ENCODE measurements at places on chromosomes 5 and 9. TPM values are rescaled to one million over a fixed set of nuclear protein-coding genes. Genes with fewer than 3 reads are reported as not detected.

GRCh38 chr5:155290937-155291336, 277.4 kb downstream of the KIF4B start:
- H3K27ac ChIP-seq, result no peak overlapping the region
- H3K4me1 ChIP-seq, result no peaks in the 10 kb centered on the region
- no peaks in the 10 kb centered on the region for H3K27me3 ChIP-seq
- no peaks in the 10 kb centered on the region for H3K36me3 ChIP-seq
- no peak overlapping the region for H3K4me3 ChIP-seq

- no peaks in the 10 kb centered on the region for H3K27me3 ChIP-seq
- DNase-seq, result no peak
- H3K4me3 ChIP-seq, result no peak overlapping the region
- no peaks in the 10 kb centered on the region for H3K4me1 ChIP-seq
- H3K36me3 ChIP-seq, result no peaks in the 10 kb centered on the region
Measured at GRCh38 chr5:5932824-5933223, 445.5 kb downstream of the MED10 start.

GRCh38 chr9:1619915-1620710, 395.0 kb upstream of the SMARCA2 start:
- peak; percentile 46 for DNase-seq
- no peak overlapping the region for H3K4me3 ChIP-seq
- H3K27ac ChIP-seq, result no peak overlapping the region
- H3K36me3 ChIP-seq, result no peaks in the 10 kb centered on the region
- H3K27me3 ChIP-seq, result no peaks in the 10 kb centered on the region
- no peaks in the 10 kb centered on the region for H3K4me1 ChIP-seq

DNA sequence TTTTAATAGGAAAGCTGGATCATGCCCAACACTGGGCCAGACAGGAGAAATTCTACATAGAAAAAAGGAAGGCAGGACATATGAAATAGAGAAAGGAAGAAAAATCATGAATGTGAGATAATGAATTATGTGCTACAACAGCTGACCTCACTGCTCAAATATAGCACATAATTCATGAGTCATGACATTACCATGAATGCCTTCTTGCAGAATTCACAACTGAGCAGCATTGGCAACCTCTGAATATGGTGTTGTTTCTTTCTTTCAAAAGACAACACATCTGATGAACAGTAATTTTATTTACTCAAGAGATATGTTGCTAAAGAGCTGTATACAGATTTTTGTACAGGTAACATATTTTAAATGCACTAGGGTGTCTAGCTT, 34.4 kb downstream of the APBA1 start:
- H3K27ac ChIP-seq, result peak overlapping the region; percentile 26
- DNase-seq, result peak; percentile 85

- H3K27ac ChIP-seq, result no peak overlapping the region
- no peaks in the 10 kb centered on the region for H3K27me3 ChIP-seq
- H3K4me1 ChIP-seq, result peaks cover 10% of the 10 kb centered on the region
- no peaks in the 10 kb centered on the region for H3K36me3 ChIP-seq
- DNase-seq, result peak; percentile 42
Measured at GRCh38 chr5:90940227-90940995, 381.8 kb downstream of the ADGRV1 start.

GRCh38 chr5:72434056-72434780, 73.0 kb downstream of the ZNF366 start:
- H3K4me1 ChIP-seq, result no peaks in the 10 kb centered on the region
- no peak for DNase-seq
- no peak overlapping the region for H3K4me3 ChIP-seq
- no peaks in the 10 kb centered on the region for H3K27me3 ChIP-seq
- H3K27ac ChIP-seq, result no peak overlapping the region

GRCh38 chr5:36236801-36237200, 4.9 kb downstream of the NADK2 start:
- no peaks in the 10 kb centered on the region for H3K27me3 ChIP-seq
- DNase-seq, result no peak
- peaks cover 31% of the 10 kb centered on the region for H3K4me1 ChIP-seq
- no peak overlapping the region for H3K27ac ChIP-seq
- H3K36me3 ChIP-seq, result no peaks in the 10 kb centered on the region

GRCh38 chr9:588981-589380, 252.5 kb upstream of the DMRT1 start:
- H3K4me3 ChIP-seq, result no peak overlapping the region
- no peaks in the 10 kb centered on the region for H3K27me3 ChIP-seq
- DNase-seq, result no peak
- H3K4me1 ChIP-seq, result peaks cover 7% of the 10 kb centered on the region

GRCh38 chr5:180589771-180590542, 1.3 kb downstream of the SCGB3A1 start:
- H3K27me3 ChIP-seq, result peaks cover 41% of the 10 kb centered on the region
- H3K4me1 ChIP-seq, result no peaks in the 10 kb centered on the region
- no peaks in the 10 kb centered on the region for H3K36me3 ChIP-seq
- DNase-seq, result no peak
- H3K27ac ChIP-seq, result no peak overlapping the region

GRCh38 chr9:16368237-16369087, 502.0 kb downstream of the BNC2 start:
- H3K36me3 ChIP-seq, result no peaks in the 10 kb centered on the region
- peak; percentile 58 for DNase-seq
- H3K4me3 ChIP-seq, result no peak overlapping the region

DNA sequence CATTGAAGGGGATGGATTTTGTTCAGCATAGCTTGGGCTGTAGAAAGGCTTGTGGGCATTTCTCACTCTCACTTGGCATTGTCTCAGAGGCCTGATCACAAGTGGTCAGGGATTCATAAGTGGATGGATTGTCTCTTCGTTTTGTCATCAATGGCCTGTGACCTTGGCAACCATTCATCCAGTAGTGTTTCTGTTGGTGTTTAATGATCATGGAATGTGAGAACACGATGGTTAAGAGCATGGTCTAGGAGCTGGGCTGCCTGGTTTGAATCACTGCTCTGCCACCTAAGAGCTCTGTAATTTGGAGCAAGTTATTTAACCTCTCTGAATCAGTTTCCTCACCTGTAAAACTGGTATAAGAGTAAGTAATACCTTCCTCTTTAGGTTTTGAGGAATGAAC, 430.1 kb upstream of the MEF2C start:
- peak; percentile 88 for DNase-seq
- peaks cover 33% of the 10 kb centered on the region for H3K4me1 ChIP-seq
- no peaks in the 10 kb centered on the region for H3K36me3 ChIP-seq
- no peak overlapping the region for H3K4me3 ChIP-seq
- peak overlapping the region; percentile 61 for H3K27ac ChIP-seq
- no peaks in the 10 kb centered on the region for H3K27me3 ChIP-seq

RNF224 gene
- total RNA-seq, result not detected

SLC4A9 gene
- not detected for total RNA-seq

SAXO1 gene
- not detected for total RNA-seq

Data from GM23248 (cell line).